LNCaP clone FGC (cell line): ENCODE measurements at places on chromosomes 7 and 10.

DNA sequence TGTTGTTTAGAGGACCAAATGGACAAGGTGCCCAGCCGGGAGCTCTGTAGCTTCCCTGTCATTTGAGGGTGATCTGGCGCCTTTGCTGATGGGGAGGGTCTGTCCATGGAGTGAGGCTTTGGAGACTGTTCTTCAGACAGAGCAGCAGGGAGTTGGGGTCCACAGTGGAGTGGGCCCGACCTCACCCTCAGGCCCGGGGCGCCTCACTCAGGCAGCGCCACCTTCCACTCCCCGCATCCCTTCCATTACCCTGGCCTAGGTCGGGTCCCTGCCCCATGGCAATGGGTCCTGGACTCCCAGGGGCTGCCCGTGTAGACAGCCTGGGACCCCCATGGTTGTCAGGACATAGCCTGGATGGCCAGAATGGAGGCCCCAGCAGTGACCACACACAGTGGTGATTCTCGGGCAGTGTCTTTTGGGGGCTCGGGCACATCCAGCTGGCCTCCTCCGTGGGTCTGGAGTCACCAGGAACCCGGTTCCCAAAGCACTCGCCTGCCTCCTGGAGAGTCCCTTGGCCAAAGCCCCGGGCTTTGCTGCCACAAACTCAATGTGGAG, 38.5 kb downstream of the TCERG1L start:
- no peak for DNase-seq

GRCh38 chr10:132449811-132450181, 52.8 kb downstream of the PWWP2B start:
- no peak for DNase-seq

- DNase-seq: no peak
Measured at GRCh38 chr10:85537561-85537960, 829.0 kb downstream of the GRID1 start.

DNA sequence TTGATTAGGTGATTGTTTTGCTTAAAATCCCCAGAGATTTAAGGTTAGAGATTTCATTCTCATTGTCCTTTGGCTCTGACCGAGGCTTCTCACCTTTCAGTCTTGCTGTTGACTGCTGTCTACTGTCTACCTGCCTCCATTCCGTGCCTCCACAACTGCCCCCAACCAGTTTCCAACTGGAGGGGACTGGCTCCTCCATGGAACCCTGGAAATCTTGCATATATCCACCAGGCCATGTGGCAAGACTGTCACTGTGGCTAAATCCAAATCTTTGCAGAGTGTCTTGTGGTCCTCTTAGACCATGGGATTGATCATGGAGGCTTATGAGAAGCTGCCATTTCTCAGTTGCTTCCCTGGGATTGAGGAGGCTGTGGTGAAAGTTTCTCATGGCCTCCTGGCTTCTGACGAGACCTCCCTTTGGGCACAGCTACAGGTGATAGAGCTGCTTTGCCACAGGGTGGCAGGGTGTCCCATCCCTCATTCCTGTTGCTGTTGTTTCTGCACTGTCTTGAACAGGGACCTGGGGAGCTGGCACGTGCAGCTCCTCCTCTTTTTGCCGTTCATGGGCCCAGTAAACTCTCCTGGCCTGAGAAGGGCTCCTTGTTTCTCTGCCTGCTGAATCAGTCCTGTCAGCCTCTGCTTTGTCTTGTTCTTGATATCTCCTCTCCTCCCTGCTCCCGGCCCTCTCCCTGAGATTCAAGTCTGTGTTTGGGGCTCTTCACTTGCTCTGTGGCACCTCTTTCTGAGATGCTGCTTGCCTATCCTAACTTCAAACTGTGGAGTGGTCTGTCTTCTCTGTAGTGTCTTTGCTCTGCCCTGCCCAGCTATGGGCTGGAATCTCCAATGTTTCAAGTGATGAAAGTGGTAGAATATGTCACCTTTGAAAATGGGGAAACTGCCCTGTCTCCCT, 63.6 kb upstream of the IGFBP3 start:
- no peak for DNase-seq

- DNase-seq: no peak
Measured at GRCh38 chr10:48459270-48460150, 145.4 kb downstream of the ARHGAP22 start.

GRCh38 chr10:71916827-71917226, 47.4 kb upstream of the CHST3 start:
- no peak for DNase-seq

DNA sequence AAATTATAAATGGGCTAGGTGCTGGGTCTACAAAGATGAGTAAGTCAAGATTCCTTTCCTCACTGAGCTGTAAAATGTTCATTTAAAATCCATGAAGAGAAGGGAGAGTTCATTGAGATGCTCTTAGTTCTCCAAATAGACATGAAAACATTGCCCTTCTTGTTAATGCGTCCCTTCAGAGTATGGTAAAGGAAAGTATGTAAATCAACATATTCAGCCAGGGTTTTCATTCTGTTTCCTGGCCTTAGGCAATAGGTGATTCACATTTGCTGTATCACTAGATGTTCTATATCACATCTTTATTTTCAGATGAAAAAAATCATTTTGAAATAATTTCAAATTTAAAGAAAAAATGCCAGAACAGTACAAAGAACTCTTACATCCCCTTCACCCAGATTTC, 5.4 kb downstream of the ANKIB1 start:
- no peak for DNase-seq

DNA sequence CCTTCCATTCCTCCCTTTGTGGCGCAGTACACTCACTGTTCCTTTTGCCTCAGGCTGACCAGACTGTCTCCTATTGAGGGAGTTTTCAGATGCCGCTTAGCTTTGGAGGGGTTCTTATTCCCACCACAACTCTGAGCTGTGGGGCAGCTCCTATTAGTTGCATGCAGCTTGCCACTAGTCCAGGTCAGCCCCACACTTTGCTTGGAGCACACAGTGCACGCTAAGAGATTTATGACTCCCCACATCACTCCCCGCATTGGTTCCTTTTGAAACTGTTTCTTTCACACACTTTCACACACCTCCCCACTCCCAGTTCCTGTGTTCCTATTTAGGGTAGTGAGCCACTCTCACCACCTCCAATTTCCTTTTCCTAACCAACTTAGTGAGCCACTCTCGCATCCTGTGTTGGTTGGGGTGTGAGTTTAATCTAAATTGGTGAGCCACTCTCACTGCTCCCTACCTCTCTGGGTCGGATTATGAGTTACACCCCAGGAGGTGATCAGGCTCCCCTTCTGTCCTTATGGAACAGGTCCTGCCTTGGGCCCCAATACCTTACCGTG, 10.4 kb upstream of the ZNF485 start:
- DNase-seq: no peak

DNA sequence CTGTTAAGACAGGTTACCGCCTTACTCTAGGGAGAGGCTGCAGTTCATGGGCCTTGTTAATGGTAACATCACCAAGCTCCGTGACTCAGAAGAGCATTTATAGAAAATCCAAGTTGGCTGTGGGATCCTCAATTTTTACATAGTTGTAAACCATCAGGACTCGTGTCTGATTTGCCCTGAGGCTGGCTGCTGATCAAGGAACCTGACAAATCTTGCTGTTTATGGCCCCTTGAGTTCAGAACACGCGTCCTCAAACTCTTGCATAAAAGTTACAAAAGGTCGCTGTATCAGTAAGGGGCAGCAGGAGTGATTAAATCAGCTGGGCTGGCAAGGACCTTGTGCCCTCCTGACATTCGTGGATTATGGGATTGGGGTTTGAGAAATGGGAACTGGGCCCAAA, 4.6 kb downstream of the SLC13A4 start:
- no peak for DNase-seq

DNA sequence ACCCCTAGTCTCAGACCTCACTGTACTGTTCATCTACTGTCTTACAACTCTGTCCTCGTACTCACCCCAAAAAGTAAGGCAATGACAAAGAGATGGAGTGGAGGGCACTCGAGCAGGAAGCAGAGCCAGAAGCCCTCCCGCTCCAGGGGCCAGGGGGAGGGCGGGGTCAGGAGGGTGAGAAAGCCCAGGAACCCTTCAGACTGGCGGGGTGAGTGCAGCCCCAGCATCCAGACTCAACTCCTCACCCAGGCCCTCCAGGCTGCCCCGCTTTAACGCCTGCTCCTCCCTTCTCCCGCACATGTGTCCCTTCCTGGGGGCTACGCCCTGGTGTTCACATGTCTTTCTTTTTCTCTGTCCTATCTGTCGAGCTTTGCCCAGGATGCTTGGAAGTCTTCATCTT, 66.1 kb downstream of the CALML3 start:
- DNase-seq: no peak

DNA sequence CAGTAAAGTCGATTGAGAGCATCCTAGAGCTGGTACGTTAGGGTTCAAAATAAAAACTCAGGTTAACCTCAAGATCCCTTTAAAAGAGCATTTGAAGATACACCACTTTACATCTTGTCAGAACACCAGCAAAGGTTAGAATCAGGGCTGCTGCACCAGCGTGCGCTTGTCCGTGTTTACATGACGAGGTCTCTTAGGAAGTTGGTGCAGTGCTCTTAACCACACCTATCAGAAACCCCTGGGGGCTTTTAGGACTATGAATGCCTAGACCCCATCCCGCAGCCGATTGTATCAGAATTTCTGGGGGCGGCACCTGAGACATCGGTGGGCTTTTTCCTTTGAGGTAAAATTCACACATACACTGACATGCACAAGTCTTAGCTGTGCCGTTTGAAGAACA, 97.6 kb downstream of the ZMYND11 start:
- DNase-seq: no peak

- DNase-seq: no peak
Measured at GRCh38 chr7:144671429-144671828, 164.4 kb downstream of the TPK1 start.

GRCh38 chr10:79374312-79375191, 27.3 kb downstream of the PPIF start:
- DNase-seq: peak; percentile 18

DNA sequence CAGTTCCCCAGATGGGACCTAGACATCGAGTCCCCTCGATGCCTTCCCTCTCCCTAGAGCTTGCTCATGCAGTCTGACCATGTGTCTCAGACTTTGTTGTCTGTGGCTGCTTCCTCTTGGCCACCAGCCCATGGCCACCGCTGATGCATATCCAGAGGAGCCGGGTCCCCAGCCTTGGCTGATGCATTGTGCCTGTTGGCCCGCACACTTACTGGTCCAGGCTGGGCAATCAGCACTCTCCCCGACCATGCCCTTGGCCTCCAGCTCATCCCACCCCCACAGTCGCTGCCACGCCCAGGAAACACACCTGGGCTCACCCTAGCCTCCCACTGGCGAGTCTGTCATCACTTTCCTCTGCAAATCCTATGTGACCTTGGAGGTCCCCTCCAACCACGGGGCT, 10.1 kb downstream of the NPC1L1 start:
- DNase-seq: no peak

- DNase-seq: no peak
Measured at GRCh38 chr10:51291961-51292360, 217.7 kb downstream of the PRKG1 start.

DNA sequence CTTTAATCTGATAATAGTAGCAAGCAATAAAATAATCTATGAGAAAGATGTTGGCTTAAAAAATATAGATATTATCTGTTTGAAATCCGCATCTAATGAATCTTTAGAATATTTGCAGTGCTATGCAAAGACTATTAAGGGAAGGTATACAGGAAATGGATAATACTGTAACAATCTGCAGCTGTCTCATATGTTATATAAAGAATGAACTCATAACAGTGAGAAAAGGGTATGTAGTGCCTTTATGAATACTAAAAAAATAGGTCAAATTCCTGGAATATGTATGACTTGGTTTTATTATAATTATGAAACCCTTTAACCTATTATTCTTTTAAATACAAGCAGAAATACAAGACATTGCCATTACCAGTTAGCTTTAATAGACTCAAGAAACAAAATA, 105.1 kb upstream of the GPR22 start:
- no peak for DNase-seq

DNA sequence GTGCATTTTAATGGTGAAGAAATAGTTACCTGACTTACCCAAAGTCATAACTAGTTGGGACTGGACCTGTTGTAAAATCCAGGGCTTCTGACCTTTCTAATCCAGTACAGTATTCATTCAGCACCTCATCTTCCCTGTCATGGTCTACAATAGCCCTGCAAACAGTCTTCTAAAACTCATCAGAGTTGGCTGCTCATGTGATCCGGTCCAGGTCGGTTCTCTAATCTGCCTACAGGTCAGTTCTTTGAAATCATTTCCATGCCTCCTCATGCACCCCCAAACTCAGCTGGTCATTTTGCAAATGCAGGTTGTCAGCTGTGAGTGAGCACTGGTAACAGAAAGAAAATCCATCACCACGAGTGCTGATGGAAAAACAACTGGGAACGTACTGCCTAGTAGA, 451.6 kb upstream of the GALNT17 start:
- no peak for DNase-seq

DNA sequence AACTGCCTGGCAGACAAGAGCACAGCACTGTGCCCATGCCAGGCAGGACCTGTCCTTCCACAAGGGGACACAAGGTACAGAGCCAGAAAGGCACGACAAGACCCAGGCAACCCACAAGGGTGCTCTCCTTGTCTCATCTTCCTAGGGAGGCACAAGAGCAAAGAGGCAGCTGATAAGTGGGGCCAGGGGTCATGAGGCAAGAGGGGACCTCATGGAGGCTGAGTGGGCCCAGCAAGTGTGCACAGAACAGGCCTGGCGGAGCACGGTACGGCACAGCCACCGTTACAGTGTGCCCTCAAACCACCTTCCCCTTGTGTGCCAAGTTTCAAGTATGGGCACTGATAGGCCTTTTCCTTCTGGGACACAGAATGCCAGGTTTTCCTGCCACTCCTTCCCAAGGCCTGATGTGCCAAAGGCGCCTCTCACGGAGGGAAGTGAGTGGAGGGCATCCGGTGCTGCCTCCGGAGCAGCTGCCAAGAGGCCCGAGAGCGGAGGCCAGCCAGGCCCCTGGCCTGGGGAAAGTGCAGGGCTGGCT, 75.6 kb downstream of the FAM53B start:
- DNase-seq: no peak

DNA sequence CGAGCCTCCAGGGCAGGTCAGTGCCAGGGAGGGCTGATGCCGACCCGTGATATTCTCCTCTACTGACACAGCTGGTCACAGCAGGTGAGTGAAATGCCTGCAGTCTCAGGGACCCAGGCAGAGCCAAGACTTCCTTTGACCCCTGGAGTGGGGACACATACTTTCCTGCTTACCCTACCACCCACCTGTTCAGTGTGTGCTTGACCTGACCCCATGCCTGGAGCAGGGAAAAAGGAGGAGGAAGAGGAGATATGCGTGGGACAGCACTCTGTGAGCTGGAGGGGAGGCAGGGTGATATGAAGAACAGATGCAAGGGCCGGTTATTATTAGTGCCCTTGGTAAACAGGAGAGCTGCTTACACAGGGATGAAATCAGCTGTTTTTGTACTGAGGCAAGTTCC, 40.8 kb upstream of the WIPF3 start:
- no peak for DNase-seq

GRCh38 chr7:22214000-22214399, 143.0 kb downstream of the RAPGEF5 start:
- DNase-seq: no peak

GRCh38 chr10:131312478-131312836, 936 bp upstream of the TCERG1L start:
- DNase-seq: no peak

GRCh38 chr10:16909961-16910792, 93.0 kb upstream of the RSU1 start:
- DNase-seq: no peak

- DNase-seq: peak; percentile 13
Measured at GRCh38 chr10:28991333-28992270, 297.3 kb upstream of the LYZL1 start.

- DNase-seq: no peak
Measured at GRCh38 chr7:105279688-105280007, 109.1 kb downstream of the SRPK2 start.

GRCh38 chr10:33187427-33187999, 147.0 kb downstream of the NRP1 start:
- DNase-seq: peak; percentile 43
